Activated gamma-delta T cell (primary cell): ENCODE measurements at places on chromosomes 16 and 17.

DNA sequence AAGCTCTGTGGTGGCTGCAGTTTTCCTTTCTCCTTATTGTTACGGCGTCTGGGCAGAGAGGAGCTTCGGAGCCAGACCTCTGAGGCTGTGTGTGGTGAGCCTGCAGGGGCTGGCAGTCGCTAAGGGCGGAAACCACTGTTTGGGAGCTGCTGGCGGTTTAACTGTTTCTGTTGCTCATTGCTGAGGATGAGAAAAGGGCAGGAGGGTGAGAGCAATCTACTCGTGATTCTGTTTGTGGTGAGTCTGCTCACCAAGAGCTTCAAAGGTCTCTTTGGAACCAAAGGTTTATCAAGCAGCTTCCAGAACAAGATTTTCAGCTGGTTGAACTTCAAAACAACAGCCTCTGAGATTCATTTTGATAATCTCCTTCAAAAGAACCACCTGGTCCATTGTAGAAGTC is 143.9 kb downstream of the ANKFN1 start:
- no peak for DNase-seq

DNA sequence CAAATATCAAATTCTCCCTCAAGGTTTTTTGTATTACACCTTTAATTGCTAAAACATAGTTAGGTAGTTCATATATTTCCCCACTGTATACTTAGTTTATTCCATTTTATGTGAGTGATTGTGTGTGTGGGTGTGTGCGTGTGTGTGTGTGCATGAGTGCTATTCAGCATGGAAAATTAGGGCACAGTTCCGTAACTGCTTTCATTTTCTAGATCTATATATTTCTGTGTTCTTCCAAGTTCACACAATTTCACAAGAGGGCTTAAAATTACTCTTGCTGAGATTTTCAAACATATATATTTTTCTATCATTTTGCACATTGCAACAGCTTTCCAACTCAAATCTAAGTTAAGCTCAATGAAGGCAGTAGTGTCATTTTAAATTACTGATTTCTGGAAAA is 782.9 kb upstream of the SOX9 start:
- no peak for DNase-seq

DNA sequence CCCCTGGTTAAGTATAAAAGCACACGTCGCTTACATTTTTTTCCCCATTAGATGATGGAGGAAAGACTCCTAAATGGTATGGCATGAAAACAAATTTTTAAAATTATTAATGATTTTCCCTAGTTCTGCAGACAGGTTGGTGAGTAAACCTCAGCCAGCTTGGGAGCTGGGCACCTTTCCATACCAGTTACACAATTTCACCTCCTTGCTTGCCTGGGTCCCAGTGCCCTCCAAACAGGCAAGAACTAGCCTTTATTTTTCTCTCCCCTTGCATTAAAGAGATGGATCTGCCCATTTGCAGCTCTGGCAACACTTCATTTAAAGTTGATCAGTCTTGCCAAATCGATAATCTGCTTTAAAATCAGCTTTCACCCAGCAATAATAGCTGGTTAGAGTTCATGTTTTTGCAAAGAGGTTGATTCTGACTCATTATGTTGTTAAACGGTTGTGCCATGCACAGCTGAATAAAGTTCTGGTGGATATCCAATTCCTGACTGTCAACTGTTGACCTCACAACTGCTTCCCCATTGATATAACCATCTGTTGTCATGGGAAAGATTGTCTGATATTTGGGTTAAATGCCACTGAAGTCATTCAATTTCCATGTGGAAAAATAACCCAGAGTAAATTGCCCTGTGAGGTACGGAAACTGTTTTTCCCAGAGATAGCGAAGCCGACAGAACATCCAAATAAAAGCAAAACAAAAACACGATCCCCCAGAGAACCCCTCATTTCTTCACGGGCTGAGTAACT is 1.3 kb downstream of the C17orf58 start:
- no peak for DNase-seq

- DNase-seq = no peak
These were observed 149.8 kb upstream of the HS3ST2 start for GRCh38 chr16:22664132-22664531.

DNA sequence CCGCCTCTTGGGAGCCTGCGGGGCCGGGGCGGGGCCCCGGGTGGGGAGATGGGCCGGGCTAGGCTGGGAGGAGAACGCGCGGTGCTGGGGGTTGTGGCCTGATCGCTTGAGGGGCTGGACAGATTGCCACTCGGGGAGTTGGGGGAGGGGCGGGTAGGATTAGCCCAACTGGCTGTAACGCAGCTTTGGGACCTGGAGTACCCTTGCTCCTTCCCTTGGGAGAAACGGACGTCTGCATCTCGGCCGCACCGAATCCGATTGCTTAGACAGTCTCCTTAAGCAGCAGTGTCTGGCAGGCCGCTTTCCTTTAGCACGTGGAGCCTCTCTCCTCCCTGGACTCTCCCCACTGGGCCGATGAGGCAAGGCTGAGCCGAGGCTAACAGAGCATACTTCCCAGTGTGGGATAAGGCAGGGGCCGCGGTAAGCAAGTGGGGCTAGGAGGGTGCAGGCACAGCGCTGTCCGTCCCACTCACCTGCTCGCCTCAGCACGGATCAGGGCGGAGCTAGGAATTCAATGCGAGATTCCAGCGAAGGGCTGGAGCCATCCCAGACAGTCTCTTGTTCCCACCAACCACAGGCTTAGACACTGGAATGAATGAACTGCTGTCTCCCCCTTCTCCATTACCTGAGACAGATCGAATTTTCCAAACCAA is 540 bp upstream of the ACLY start:
- DNase-seq = no peak

DNA sequence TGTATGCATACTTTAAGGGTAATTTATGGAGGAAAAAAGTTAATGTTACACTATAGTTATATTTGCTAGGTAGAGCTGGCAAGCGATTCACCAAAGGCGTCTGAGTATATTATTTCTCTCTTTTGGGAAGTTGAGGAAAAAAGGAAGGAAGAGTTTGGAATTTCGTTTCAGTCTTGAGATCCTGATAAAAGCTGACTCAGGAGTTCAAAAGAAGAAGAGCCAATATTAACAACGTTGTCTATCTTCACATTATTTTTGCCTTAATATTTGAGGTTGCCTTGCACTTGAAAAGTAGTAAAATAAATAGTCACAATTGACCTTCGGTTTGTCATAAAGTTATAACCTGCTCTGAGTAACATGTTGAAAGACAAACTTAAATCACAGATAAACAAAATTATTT is 888.6 kb downstream of the KCNJ2 start:
- no peak for DNase-seq

GRCh38 chr17:82664701-82665182 is 16.5 kb upstream of the WDR45B start:
- DNase-seq = no peak

- DNase-seq = no peak
These were observed 883 bp upstream of the TAF15 start for GRCh38 chr17:35808240-35808961.

DNA sequence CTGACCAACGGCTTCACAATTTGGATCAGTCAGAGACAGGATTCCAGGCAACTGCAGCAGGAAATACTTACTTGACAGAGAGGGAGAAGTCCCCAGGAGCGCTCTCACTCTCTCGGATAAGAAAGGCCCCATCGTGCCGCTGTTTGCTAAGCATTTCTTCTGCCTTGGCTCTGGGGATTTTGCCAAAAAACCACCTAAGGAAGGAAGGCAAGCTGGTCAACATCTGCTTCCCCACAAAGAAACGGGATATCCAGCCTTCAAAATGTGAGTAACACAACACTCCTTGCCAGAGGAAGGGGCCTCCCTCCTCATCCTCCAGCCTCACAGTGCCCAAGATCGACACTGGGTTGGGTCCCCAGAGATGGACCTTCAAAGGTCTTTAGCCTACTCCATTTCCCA is 36.6 kb upstream of the SLC25A19 start:
- no peak for DNase-seq
